ENCODE measurements at places on chromosomes 7 and 10.

GRCh38 chr7:33982425-33982786 is 77.1 kb downstream of the BMPER start:
- DNase-seq = peak; percentile 28

DNA sequence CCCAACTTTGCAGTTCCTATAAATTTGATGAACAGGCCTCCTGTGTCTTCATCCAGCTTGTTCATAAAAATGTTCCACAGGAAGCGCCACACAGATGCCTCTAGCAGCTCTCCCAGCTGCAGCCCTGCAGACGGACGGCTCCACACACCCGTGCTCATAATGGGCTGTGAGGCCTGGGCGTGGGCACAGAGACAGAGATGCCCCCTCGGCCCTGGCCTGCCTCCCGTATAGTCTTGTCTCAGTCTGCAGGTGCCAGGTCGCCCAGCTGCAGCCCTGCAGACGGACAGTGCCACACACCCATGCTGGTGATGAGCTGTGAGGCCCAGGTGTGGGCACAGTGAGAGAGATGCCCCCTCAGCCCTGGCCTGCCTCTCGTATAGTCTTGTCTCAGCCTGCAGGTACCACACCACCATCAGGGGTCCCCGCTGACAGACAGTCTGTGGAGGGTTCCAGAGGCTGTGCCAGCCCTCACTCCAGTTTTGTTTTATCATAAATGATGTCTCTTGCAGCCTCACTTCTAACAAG is 189.9 kb downstream of the TCERG1L start:
- DNase-seq = no peak

DNA sequence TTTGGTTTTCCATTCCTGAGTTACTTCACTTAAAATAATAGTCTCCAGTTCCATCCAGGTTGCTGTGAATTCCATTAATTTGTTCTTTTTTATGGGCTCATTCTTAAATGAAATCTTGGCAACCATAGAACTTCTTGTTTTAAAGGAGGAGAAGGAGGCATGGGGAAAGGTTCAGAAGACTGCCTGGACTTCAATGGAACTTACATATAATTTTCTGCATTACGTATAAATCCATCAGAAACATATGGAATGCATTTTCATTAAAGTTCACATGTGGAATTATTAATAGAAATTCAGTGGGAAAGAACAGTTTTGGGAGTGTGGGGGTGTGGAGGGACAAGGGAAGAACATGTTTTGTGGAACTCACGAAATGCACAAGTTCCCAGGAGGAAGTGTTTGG is 176.6 kb upstream of the PRKCQ start:
- DNase-seq = no peak

DNA sequence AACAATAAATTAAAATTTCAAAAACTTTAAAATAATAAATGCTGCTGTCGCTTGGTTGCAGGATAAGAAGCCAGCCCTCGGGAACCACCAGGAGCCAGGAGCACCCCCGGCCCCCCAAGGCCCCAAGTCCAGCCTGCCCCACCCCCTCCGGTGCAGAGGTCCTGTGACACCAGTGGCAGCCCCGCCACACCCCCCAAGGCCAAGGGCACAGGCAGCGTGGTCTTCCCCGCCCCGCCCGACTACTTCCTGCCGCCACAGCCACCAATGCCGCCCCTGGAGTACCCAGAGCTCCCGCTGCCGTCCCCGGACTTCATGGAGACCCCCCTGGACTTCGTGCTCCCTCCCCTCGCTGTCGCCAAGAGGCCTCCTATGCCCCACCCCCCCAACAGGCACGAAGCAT is 44.5 kb upstream of the PDSS1 start:
- no peak for DNase-seq

GRCh38 chr7:90736968-90737939 is 141.1 kb downstream of the CDK14 start:
- no peak for DNase-seq

- DNase-seq = no peak
Observed at GRCh38 chr10:14667781-14668180, 106.9 kb downstream of the FAM107B start.

GRCh38 chr10:23918090-23918723 is 290.7 kb upstream of the KIAA1217 start:
- DNase-seq = peak; percentile 6

- no peak for DNase-seq
Observed at GRCh38 chr7:107388604-107389003, 81.3 kb upstream of the GPR22 start.

DNA sequence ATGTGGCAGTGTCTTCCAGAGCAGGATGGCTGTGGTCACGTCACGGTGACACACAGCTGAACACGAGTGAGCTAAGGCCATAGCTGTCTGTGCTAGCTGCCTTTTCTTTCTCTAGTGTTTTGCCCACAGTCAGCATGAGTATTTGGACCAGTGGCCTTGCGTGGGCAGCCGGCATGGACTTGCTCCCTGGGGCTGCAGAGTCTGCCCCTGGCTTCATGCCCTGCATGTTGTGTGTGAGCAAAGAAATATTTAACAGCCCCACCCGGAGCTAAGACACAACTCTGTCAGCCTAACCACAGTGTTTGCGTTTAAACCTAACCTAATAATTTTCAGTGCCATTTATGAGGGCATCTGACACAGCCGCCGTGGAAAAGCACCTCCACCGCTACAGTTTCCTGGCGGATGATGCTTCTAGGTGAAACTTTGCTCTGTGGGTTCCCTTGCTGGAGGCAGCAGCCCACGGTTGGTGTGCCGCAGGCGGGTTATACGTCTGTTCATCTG is 14.6 kb downstream of the CHST12 start:
- DNase-seq = no peak

DNA sequence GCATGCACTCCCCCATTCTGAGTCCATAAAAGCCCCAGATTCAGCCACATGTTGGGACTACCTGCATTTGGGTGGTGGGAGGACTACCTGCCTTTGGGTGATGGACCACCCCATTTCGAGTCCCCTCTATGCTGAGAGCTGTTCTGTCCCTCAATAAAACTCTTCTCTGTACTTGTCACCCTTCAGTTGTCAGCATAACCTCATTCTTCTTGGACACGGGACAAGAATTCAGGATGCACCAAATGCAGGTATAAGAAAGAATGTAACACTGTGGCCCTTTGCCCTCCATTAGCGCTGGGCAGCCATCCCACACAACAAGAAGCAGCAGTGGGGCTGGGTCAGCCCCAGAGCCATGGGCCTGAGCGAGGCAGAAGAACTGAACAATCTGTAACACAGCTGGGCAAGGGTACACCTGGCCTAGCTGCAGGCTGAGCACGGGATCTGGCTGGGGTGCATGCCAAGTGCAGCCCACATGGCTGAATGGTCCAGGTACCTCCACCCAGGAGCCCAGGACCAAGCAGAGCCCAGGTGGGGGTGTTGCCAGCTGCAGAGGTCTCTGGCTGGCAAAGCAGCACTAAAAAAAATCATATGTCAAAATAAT is 1344.3 kb upstream of the LRRTM3 start:
- no peak for DNase-seq

DNA sequence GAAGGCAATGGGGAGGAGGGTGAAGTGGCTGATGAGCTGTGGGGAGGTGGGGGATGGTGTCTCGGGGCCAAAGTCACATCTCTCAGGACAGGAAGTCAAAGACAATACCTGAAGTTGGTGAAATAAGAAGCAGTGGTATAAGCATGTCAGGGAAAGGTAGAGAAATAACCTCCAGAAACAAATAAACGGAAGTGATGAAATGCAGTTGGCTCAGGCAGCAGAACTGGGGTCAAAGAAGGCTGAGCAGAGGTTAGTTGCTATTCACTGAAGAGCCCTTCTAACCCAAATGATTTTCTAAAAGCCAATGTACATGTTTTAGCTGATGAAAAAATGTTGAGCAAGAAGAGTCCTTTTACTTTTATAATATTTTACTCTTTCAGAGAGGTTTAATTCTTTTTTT is 78.6 kb upstream of the ADRB1 start:
- DNase-seq = no peak

DNA sequence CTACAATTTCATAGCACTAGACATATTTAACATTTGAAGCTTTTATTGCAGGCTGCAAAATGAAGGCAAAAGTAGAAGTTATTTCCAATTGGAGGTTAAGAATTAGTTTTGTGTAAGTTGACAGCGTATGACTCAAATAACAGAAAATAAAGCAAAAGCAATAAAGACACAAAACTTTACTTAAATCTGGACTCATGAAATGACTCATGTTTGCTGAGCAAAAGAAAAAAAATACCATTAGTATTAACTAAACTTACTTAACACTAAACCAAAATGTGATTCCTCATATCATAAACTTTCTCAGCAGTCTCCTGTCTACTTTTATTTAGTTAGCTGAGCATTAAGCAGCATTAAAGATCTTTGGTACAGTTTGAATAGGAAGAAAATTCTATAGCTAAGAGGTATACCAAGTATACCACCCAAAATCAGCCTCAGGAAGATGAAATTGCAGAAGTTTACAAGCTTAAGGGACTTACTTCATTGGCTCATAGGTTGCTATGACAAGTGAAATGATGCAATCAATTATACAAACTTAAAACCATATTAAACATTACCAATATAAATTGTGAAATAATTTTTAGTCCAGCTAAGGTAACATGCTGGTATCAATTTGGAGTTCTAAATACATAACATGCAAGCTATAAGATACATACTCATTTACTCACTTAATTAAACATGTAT is 1131.4 kb downstream of the XPNPEP1 start:
- DNase-seq = no peak

DNA sequence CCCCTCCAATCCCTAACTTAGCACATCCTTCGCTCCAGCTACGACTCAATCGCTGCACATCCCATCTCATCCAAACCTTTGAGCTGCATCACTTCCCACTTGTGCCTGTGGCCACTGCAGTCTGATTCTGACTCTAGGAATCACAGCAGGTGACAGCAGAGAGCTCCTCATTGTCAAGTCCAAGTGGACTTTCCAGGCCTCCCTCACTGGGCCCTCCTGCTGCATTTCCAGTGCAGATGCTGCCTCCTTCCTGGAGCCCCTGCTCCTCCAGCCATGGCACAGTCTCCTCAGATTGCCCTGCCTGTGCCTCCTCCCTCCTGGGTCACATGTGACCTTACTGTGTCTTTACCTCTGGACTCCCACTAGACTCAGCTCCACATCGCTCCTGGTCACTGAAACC is 157.3 kb downstream of the USP6NL start:
- no peak for DNase-seq

DNA sequence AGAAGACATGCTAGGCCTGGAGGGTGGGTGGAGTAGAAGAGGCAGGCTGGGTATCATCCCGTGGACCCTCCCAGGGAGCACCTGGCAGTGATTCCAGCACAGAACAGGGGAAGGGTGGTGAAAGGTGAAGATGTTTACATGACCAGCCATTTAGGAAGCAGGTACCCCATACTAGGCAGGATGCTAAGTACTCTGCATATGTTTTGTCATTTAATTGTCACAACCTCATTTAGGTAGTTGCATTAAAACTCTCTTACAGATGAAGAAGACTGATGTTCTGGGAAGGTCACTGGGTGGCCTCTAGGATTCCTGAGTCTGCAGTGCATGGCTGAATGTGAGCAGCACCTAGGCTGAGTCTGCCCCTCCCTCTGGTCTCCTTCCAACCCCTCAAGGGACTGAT is 15.2 kb downstream of the ITPRIP start:
- DNase-seq = no peak

DNA sequence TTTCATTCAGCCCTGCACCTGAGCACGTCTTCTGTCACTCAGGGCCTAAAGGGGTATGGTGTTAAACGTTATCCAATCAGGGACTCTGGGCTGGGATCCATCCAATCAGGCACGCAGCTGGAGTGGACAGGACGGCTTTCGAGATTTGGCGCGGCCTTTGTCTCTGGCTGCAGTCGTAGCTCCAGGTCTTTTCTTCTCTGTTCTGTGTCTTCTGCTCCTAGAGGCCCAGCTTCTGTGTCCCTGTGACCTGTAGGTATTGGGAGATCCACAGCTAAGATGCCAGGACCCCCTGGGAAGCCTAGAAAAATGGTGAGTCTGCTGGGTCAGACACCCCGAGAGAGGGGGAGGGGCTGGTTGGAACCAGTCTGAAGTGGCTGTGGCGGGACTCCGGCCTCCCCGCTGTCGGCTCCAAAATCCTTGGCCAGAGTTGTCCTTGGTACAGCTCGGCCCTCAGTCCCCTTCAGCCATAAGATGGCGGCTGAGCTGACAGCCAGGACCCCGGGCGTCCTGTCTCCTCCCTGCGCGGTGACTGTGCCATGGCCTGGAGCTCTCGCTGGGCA is 11.7 kb upstream of the ZNF680 start:
- DNase-seq = no peak

GRCh38 chr7:18623389-18623788 is 127.8 kb downstream of the HDAC9 start:
- peak; percentile 35 for DNase-seq

- DNase-seq = peak; percentile 87
Observed at GRCh38 chr10:125160856-125161706, 718 bp upstream of the CTBP2 start.

- DNase-seq = peak; percentile 44
Observed at GRCh38 chr7:88835147-88835728, 39.7 kb upstream of the TEX47 start.

DNA sequence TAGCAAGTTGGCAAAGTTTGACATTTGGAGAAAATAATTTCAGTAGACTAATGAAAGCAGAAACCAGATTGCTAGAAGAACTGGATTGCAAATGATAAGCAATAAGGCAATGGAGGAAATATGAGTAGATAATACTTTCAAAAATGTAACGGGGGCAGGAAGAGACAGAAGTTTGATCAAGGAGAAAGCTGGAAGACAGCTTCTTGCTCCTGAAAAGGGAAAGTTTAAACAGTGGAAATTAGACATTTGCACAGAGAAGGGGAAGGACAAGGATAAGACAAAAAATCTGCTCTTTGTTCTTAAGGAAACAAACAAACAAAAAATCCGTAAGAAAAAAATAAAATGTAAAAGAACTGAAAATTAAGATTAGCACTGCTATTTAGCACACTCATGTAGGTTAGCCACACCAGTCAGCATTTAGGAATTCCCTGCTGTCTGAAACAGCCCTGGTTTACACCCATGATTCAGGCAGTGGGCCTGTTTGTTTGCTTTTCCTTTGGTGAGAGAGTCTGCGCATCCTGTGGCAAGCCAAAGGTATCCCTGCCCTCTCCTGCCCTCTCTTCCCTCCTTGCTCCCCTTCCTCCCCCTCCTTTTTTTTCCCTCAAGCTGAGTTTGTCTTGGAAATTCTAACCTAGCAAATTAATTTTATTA is 104.3 kb upstream of the CAV2 start:
- peak; percentile 79 for DNase-seq

GRCh38 chr7:47153058-47153457 is 428.9 kb downstream of the TNS3 start:
- peak; percentile 49 for DNase-seq

DNA sequence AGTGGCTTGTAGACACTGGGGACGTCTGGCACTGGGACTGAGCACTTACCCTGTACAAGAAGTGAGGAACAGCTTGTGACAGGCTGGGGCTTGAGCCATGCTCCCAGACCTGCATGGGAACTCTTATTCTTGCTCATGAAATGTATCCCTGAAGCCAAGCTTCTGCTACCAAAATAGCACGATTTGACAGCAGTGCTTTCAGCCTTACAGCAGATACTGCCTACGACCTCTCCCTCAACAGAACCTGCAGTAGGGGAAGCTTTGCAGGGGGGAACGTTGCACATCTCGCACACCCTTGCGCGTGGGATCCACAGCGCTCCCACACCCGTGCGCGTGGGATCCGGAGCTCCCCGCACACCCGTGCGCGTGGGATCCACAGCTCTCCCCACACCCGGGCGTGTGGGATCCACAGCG is 88.0 kb downstream of the CREM start:
- no peak for DNase-seq

Measured in urothelium cell line (cell line).